ENCODE measurements at places on chromosomes 13 and 19. TPM values are rescaled to one million over a fixed set of nuclear protein-coding genes. Genes with fewer than 3 reads are reported as not detected.

DNA sequence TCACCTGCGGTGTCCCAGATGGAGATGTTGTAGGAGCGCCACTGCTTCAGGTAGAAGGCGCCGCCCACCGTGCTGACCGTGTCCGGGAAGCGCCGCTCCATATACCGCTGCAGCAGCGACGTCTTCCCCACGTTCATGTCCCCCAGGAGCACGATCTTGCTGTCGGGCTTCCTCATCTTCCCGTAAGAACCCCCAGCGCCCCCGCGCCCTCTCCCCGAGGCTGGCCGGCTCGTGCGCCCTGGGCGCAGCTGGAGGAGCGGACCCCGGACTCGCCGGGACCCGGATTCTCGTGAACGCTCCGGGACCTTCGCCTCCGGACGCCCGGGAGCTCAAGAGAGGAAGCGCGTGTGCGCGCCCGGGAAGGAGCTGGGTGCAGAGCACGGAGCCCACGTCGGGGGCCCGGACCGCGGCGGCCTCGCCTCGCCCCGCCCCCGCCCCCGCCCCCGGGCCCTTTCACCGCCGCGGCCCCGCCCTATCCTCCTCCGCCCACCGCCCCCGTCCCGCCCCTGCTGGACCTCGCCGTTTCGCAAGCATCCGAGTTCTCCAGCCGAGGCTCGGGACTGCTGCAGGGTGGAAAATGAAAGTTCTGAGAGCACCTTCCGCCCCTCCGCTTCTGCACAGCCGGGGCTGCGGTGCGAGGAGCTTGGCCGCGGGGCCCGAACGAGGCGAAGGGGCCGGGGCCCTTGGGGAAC lies at the start of gene RAB20:
RAB20 (minus strand) TSS at position 379 of the 692 bp plus-strand sequence; CDS start at position 176, 203 bp downstream.
- peak; percentile 81 for DNase-seq

HOOK2 gene
- total RNA-seq: 19.5 TPM

- no peak for DNase-seq
Observed at GRCh38 chr13:26604784-26605545, 47.5 kb downstream of the WASF3 start.

THSD1 gene
- 0.43 TPM for total RNA-seq

DNA sequence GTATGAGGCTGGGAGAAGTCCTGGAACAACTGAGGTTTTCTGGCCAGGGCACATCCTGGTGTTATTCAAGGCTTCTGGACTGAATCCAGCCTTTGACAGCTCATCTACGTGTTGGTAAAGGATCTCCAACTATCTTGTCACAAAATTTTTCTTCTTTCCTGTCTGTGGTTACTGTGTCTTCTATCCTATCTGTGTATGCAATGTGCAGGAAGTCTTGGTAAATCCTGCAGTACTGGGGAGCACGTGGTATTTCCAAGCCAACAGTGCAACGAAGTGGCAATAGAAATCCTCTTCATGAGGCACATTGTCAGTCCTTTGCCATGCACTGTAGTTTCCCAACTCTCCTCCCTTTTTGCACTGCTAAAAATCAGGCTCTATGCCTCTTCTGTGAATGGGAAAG lies 86.7 kb downstream of the ZNF100 start:
- DNase-seq: no peak

DNA sequence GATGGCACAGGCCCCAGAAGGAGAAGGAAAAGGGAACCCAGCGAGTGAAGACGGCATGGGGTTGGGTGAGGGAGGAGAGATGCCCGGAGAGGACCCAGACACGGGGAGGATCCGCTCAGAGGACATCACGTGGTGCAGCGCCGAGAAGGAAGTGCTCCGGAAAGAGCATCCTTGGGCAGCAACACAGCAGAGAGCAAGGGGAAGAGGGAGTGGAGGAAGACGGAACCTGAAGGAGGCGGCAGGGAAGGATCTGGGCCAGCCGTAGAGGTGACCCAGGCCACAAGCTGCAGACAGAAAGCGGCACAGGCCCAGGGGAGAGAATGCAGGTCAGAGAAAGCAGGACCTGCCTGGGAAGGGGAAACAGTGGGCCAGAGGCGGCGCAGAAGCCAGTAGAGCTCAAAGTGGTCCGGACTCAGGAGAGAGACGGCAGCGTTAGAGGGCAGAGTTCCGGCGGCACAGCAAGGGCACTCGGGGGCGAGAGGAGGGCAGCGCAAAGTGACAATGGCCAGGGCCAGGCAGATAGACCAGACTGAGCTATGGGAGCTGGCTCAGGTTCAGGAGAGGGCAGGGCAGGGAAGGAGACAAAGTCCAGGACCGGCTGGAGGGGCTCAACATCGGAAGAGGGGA lies 1.1 kb downstream of the PPP1R12C start:
- DNase-seq: peak; percentile 69

- DNase-seq: no peak
Observed at GRCh38 chr19:18379803-18380747, 5.9 kb upstream of the GDF15 start.

GRCh38 chr19:16885166-16885565 lies 3.6 kb upstream of the F2RL3 start:
- DNase-seq: no peak

Measured in natural killer cell treated with Interleukin-12 subunit alpha and Interleukin-12 subunit beta and Interleukin-15 and Interleukin-18, amount 100 ng/mL, for 72 hours (primary cell).